ENCODE measurements at places on chromosomes 11 and 22. TPM values are rescaled to one million over a fixed set of nuclear protein-coding genes. Genes with fewer than 3 reads are reported as not detected.

The MPEG1 gene
- under 0.01 TPM for total RNA-seq

The OR4A16 gene
- total RNA-seq = not detected

The CCDC15 gene
- total RNA-seq = 2.1 TPM

The RIMBP3C gene
- total RNA-seq = 0.29 TPM

DNA sequence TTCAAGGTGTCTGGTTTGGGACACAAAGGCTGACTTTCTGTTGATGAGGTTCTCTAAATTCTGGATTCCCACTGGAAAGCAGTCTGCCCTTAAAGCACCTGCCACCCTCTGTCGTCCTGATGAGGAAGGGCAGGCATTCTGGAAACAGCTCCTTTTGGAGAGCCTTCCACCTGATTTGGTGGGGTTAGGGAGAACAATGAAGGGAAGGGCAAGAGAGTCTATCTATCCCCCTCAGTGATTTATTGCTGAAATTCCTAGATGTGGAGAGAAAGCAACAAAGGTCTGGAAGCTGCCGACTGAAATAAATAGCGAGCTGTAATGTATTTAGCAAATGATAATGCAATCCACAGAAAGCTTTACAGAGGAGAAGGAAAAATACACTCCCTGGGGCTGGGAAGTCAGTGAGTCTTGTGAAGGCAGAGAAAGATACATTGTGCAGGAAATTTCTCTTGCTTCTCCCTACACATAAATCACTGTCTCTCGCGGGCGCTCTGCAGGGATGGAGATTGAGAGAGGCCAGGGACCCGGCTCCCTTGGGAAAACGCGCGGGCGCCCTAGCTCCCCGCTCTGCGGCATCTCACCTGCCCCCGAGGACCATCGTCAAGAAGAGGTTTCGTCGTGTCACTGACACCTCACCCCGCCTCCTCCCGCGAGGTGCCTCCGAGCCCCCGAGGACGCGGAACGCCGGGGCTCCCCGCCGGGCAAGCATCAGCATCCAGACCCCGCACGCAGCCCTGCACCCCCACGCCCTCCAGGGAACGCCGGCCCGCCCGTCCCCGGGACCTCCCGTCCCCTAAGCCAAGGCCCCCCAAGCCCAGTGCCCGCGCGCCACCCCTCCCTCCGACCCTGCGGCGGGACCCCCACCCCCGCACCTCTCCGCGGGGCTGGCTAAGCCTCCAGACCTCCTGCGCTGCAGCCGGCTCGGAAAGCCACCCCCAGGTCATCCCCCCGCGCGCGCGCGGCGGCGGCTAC, 673 bp downstream of the CDON start:
- peak; percentile 87 for DNase-seq

GRCh38 chr11:108726077-108726800, 61.4 kb downstream of the DDX10 start:
- no peak for DNase-seq

- DNase-seq = no peak
Measured at GRCh38 chr11:108239076-108239475, 16.2 kb downstream of the ATM start.

GRCh38 chr22:33823552-33823951, 96.7 kb downstream of the LARGE1 start:
- peak; percentile 23 for DNase-seq

GRCh38 chr11:70584498-70585235, 186.3 kb downstream of the CTTN start:
- peak; percentile 73 for DNase-seq

- no peak for DNase-seq
Measured at GRCh38 chr11:35426351-35426750, 7.0 kb upstream of the SLC1A2 start.

DNA sequence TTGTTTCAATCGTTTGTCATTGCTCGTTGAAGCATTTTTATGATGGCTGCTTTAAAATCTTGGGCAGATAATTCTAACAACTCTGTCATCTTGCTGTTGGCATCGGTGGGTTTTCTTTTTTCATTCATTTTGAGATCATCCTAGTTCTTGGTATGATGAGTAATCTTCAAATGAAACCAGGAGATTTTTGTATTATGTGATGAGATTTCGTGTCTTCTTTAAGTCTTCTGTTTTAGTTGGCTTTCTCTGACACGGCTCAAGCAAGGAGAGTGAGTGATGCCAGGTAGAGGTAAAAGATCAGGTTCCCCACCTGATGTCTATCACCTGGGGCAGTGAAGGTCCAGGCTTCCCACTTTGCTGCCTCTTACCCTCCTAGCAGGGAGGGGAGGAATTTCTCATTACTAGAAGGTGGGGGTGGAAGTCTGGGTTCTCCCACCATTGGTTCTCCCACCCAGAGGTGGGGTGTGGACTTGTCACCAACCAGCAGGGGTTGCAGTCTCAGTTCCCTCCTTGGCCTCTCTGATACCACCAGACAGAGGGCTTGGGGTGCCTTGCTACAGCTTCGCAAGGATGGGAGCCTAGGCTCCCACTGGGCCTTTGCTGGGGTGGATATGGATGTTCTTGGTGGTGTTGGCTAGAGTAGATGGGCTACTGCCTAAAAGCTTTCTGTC, 12.9 kb downstream of the CDC45 start:
- DNase-seq = peak; percentile 25

DNA sequence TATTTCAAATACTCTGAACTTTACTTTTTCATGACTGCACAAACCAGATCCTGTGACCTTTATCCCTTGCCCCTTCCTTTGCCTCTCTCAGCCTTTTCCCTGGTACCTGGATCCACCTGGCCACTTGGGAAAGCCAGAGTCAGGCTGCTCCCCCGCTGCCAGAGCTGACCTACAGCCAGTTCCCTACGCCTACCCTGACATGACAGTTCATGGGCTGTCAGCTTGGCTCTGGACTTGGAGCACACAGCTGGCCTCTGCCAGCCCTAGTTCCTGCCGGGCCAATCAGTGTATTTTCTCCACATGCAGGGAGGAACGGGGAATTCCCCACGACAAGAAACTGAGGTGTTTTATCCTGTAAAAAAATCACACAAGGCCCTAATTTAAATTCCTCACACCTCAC, 382.6 kb downstream of the INSC start:
- no peak for DNase-seq

- DNase-seq = no peak
Measured at GRCh38 chr11:114155116-114155515, 95.6 kb downstream of the ZBTB16 start.

DNA sequence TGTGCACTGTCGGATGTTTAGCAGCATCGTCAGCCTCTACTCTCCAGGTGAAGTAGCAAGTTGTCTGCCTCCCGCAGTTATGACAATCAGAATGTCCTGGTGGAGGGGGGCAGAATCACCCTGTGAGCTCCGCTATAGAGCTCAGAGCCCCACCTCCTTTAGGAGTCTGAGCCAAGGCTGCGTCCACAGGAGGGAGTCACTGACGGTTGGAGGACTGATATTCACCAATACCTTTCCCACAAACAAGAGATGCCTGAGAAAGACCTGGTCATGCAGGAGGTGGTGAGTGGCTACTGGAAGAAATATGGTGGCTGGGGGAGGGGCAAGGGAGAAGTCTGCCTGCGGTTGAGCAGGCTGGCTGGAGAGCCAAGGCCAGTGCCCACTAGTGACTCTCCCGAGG, 41.7 kb upstream of the ADA2 start:
- no peak for DNase-seq

DNA sequence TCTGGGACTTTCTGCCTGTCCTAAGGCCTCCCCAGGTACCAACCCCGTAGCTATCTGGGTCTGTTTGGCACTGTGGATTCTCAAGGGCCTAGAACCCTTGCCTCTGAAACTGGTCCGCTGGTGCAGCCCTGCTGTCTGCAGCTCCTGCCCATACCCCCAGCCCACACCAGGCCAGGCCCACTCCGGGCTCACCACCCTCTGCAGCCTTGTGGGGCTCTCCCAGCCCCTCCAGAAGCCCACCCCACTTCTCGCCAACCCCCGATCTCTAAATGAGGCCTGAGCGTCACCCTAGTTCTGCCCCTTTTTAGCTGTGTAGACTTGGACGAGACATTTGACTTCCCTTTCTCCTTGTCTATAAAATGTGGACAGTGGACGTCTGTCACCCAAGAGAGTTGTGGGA, 4.7 kb downstream of the KLHDC7B start:
- DNase-seq = peak; percentile 66

DNA sequence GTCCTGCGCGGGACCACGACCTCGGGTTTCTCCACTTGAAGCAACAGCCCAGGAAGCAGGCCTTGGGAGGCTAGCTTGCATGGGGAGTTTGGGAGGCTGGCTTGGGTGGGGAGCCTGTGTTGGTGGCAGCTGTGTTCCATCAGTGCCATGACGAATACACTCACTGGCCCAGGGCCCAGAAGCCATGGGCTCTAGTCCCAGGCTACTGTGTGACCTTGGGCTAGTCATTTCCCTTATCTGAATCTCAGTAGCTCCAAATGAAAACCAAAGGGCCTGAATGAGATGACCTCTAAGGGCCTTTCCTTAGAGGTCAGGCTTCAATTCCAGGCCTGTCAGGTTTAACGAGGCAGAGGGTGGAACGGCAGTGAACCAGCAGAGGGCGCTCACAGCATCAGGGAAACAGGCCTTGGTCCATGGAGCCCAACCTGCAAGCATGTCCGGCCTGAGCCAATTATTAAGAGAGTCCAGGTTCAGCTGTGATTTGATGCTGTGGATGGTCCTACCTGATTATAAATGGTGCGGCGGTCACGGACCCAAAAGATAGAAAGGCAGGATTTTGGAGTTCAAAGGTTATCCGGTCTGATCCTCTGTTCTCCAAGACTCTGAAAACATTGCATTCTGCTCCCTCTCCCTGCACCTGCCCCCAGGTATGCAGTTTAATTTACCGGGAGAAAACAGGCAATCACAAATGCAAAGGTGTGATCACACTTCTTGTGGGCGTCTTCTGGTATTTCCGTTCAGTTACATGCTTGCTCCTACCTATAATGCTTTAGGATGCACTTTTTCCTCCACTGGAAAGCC, 15.9 kb downstream of the PTPN5 start:
- no peak for DNase-seq

- peak; percentile 46 for DNase-seq
Measured at GRCh38 chr11:111001986-111002611, 243.4 kb upstream of the POU2AF2 start.

- DNase-seq = no peak
Measured at GRCh38 chr11:59225017-59225416, 12.3 kb upstream of the MPEG1 start.

- DNase-seq = no peak
Measured at GRCh38 chr11:94767291-94767690, 865 bp upstream of the AMOTL1 start.

GRCh38 chr11:37718431-37718999, 1120.5 kb upstream of the RAG2 start:
- DNase-seq = no peak

GRCh38 chr11:1820463-1821325, 14.1 kb upstream of the SYT8 start:
- DNase-seq = peak; percentile 86

- DNase-seq = no peak
Measured at GRCh38 chr11:33692013-33692504, 8.6 kb downstream of the C11orf91 start.

- DNase-seq = peak; percentile 46
Measured at GRCh38 chr22:44107340-44107739, 73.4 kb upstream of the PARVG start.

DNA sequence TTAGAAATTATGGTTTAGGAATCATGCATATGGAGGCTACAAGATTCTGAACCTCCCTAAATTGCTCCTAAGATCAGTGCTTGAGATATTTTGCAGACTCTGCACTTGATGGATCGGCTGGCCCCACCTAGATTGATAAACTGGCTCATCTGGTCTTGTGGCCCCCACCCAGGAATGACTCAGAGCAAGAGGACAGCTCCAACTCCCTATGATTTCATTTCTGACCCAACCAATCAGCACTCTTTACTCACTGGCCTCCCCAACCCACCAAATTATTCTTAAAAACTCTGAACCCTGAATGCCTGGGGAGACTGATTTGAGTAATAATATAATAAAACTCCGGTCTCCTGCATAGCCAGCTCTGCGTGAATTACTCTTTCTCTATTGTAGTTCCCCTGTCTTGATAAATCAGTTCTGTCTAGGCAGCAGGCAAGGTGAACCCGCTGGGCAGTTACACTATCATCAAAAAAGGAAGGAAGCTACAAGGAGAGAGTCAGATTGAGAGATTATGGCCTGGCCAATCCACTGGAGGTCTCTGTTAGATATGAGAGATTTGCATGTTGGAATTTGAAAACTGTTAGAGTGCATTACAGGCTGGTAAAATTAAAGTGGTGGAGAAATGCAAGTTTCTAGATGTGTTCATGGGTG, 245.8 kb downstream of the CSNK2A3 start:
- DNase-seq = no peak

DNA sequence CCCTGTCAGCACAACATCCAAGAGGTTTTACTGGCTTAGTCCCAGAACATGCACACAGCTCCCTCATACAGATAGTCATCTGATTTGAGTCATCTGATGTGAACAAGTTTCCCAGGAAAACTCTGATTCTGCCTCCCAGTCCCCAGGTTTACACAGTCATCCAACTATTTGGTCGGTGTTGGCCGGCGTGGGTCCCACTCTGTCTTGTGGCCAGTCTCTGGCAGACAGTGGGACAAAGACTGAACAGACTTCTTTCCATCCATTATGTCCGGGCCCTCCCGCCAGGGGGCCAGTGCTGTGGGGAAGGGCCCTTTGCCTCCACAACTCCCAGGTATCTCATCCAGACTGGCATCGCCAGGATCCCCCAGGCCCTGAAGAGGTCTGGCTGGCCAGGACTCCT, 60.0 kb downstream of the BTG4 start:
- peak; percentile 89 for DNase-seq

DNA sequence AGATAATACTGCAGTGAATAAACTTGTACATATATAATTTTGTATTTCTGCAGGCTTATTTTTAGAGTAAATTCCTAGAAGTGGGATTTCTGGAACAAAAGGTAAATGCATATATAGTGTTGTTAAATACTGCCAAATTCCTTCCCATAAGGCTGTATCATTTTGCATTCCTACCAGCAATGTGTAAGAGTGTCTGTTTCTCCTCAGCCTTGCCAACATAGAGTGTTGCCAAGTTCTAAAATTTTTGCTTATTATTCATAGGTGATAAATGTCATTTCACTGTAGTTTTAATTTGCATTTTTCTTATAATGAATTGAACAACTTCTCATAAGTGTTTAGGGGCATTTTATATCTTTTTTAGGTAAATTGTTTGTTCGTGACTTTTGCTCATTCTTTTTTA, 174.2 kb upstream of the ZBED5 start:
- no peak for DNase-seq

DNA sequence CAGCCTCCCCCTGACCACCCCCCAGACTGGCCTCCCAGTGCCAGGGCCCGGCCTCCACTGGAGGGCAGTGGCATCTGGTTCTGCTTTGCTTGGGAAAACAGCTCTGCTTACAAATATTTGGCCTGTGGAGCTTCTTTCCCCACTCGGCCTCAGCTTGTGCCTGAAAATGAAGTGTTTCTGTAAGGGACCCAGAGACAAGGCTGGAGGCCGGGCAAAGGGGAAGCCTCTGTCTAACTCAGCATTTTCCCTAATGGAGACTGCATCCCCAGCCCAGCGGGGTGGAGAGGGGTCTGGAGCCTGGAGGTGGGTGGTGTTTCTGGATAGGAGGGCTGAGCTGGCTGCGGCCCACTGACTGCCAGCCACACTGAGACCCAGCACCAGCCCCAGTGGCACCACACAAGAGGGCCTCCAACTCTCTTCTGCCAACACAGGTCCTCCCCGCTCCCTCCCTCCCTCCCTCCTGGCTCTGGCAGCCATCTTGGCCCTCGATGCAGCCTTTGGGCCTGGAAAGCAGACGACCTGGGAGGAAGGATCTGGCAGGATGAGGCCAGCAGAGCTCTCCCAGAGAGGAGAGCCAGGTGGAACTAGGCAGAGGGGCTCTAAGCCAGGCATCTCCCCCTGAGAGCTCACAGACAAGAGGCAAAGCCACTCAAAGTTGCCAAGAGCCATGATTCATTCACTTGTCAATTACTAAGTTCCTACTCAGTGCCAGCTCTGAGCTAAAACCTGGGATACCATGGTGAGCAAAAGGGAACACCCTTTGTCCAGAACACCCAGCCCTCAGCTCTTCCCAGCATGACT, 77.1 kb upstream of the CD82 start:
- no peak for DNase-seq
